ENCODE measurements at places on chromosomes 4 and X. TPM values are rescaled to one million over a fixed set of nuclear protein-coding genes. Genes with fewer than 3 reads are reported as not detected.

The PCDH19 gene
- 0.32 TPM for total RNA-seq

The TXK gene
- 0.43 TPM for total RNA-seq

DNA sequence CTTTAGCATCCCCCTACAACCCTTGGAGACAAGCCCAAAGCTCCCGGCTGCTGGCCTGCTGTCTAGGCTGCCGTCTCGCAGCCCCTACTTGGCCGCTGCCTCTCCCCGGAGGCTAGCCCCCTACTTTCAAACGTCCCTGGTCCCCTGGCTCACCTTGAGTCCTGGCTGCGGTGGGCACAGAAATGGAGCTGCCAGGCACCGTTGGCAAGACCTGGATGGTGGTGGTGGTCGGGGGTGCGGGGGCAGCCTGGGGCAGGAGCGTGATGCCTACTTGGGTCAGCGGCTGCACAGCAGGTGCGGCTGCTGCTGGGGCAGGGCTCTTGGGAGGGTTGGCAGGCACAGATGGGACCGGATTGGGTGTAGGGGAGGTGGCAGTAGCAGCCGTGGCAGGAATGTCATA lies 12.0 kb downstream of the HCFC1 start:
- no peak for DNase-seq

DNA sequence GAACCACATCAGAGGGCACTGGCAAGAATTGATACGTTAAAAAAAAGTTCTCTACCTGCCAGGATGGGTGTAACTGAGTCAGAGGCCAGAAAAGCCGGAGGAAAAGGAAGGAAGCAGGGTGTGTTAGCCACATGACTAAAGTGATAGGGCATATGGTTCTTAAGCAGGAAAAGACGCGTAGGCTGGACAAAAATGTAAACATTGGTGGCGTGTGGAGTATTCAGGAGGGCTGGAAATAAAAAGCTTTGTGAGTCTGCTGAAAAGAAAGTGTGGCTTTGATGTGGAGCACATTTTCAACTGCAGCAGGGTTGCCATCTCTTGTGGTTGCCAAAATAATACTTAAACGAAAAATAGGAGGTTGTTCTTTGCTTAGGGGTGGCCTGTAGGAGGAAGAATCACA lies 186.5 kb upstream of the RPL34 start:
- DNase-seq = no peak

DNA sequence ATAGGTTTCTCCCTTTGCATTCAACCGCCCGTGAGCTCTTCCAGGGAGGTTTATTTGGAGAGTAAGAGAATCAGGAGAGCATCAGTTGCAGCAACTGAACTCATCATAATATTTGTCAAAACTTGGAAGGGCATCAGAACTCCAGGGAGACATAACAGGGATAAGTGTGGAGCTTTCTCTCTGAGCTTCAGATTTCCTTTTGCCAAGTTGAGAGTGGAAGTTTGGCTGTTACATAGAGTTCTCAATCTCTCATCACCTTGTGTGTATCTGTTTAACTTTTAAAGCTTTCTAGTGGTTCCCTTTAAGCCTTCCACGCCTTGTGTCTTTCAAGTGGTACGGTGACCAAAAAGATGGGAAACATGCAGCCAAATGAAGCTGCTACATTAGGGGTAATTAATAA lies 18.8 kb downstream of the BMP3 start:
- no peak for DNase-seq

GRCh38 chr4:2472187-2472586 lies 3.3 kb downstream of the RNF4 start:
- no peak for DNase-seq

GRCh38 chr4:6929812-6930464 lies 20.3 kb downstream of the TBC1D14 start:
- peak; percentile 40 for DNase-seq

The NEIL3 gene
- not detected for total RNA-seq

DNA sequence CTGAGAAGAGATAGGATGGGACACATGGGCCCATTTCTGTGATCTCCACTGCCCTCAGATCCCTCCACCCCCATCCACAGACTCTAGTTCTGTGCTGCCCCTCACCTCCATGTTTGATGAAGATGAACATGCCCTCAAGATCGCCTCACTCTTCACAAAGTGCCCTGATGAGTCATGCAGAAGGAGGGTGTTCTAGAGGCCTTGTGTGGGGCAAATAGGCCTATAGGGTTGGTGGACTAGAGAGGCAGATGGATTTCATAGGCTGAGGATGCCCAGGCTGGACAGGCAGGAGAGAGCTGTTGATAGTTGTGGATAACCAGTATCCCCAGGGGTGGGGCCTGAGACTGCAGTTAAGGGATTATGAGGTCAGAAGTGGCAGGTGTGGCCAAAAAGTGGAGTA lies at the start of gene CXorf65:
Gene CXorf65 (minus strand): TSS at position 314 of the 400 bp plus-strand sequence. CDS start 184 bp downstream, at position 130.
- no peak for DNase-seq

DNA sequence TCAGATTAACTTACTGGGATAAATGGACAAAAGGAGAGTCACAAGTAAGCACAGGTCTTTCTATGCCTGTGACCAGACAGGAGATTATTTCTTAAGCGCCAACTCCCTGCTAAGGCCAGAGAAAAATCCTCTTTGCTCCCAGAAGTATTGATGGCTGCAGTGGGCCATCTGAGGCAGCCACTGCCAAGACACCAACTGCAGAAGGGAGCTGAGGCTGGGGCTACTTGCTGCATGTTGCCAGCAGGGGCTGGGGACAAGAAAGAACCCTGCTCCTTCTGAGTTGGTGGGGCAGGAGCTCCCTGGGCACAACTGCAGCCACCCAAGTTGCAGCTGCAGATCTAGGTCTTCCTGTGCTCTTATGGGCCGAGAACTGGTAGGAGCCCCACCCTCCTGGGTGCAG lies 1075.3 kb downstream of the PCDH18 start:
- DNase-seq = no peak

The SH2D1A gene
- total RNA-seq = not detected

The ETDA gene
- total RNA-seq = not detected

DNA sequence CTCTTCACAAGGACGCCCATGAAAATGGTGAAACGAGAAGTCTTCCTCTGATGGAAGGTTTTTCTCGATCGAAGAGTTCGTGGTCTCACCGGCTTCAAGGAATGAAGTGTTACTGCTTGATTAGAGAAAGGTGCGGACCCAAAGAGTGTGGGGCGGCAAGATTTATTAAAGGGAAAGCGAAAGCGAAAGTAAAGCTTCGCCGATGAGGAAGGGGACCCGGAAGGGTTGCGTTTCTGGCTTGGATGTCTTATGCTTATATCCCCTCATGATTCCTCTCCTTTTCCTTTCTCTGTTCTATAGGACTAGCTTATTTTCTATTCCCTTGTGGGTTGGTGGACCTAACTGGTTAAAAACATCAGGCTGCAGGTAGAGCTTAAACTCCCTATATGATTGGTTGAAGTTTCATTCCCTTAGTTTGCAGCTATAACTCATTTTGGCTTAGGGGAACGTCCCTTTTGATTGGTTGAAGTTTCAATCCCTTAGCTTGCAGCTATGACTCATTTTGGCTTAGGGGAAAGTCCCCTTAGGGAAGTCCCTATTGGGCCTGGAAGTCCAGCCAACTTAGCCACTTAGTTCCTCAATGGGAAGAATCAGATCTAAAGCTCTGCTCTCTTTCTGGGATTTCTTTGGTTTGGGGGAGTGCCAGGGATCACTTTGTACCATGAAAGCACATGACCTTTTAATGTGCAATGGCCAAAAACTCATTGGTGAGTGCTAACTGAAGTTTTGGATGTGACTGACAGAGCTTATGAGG lies 1025.0 kb upstream of the PCDH10 start:
- DNase-seq = no peak

DNA sequence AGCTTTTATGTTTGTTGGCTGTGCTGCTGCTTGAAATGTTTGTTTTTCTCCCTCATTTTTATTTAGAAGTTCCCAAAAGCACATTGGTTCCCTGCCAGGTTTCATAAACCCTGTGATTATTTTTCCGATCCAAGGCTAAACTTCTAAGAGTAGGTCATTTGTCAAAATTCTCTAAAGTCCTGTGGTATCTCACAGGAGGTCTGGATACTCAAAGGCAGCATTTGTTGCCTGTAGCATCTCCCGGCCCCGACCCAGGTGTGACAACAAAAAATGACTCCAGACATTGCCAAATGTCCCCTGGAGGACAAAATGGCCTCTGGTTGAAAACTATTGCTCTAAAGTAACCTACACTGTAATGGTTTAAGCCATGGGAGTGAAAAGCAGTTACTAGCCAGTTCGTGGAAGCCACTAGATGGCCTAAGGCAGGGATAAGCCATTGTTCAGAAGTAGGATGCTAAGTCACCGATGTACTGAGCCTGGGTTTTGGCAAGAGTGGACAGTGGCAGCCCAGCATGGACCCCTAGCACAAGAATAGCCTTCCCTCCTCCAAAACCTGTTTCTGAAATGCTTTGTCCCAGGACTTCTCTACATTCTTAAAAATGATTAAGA lies 256.1 kb downstream of the THOC2 start:
- no peak for DNase-seq

DNA sequence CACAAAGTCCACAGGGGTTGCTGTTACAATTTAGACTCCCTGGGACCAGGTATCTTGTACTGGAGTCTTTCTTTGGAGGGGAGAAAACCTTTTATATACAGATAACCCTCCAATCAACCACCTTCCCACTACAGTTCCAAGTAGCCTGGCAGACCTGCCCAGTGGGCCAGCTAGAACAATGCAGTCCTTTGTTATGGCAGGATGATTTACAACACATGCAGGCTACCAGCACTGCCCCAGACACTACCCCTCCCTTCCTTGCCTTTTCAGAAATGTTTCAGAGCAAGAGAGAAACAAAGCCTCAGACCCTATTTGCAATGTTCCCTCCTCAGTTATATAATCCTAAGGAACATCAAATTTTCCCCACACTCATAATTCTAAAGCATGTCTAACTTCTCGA lies 11.1 kb downstream of the RASL11B start:
- DNase-seq = no peak

The FANCB gene
- 0.35 TPM for total RNA-seq

The SLC9B1 gene
- 0.65 TPM for total RNA-seq

GRCh38 chrX:133633162-133633561 lies 217.9 kb upstream of the GPC4 start:
- no peak for DNase-seq

DNA sequence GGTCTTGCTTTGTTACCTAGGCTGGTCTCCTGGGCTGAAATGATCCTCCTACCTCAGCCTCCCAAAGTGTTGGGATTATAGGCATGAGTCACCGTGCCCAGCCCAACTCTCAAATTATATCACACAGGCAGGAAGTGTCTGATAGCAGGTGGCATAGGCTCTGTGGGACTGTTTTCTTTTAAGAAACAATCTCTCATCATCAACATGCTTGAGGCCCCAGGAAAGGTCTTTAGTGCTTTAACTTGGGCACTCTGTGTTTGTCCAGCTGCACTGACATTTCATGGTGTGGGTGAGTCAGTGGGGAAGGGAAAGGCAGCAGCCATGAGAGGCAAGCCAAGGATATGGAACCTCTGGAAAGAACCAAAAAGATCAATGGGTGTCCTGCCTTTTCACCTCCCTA lies 88.1 kb upstream of the TSPAN5 start:
- no peak for DNase-seq

GRCh38 chr4:25489253-25489797 lies 112.3 kb downstream of the ANAPC4 start:
- DNase-seq = no peak

DNA sequence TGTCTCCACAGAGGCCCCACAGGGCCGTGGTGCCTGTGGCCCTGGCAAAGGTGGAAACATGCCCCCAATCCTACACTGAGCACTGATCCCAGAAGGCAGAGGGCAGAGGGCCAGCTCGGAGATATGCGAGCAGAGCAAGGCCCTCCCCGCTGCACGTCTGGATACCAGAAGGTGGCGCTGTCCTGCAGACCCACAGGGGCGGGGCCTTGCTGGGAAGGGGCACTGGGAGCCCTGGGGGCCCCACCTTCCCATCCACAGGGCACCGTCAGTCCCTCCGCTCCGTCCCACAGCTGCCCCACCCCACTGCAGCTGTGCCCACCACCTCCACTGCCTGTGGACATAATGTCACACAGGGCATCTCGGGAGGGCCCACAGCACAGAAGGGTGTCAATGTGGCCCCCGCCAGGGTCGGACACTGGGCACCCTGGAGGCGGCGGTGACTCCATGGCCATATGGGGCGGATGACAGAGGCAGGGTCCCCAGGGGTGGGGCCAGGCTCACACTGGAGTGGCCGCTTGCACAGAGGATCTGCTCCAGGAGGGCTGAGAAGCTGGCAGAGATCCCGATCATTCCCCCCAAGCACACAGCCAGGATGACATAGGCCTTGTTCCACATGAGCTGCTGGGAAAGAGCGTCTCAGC lies 4.8 kb downstream of the SLC49A3 start:
- DNase-seq = peak; percentile 88

- no peak for DNase-seq
Measured at GRCh38 chrX:45517090-45517973, 316.7 kb upstream of the DIPK2B start.

DNA sequence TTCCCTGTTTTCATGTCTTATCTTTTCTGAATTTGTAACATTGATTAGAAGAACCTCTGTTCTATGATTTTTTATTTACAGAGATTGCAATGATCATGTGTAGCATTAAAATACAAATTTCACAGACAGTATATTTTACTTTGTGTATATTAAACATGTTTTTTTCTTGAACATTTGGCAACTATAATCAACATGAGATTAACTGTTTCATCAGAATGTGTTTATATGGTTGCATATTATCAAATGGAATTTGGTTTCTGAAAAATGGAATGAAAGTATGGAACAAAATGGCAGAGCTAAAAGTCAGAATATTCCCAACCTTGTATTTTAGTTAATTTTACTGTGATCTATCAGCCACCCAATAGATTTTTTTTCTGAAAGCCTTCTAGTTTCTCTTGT lies 19.9 kb downstream of the ARSJ start:
- no peak for DNase-seq

The VCX3A gene
- total RNA-seq = not detected

- no peak for DNase-seq
Measured at GRCh38 chr4:101682946-101683345, 107.6 kb upstream of the BANK1 start.

DNA sequence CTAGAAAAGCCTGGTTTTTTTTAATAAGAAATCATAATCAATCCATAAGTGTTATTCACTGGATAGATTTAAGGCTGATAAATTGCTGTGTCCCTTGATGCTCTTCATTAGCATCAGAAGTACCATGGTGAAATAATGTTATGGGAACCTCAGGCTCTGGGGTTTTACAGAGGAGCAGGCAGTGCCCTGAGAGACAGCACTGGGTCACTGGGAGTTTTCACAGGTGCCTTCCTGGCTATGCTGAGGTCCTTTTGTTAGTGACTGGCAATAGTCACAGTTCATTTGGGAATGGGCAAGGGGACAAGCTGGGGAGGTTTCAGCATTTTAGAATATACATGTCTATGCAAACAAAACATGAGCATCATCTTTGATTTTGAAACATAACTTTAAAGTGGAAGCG lies 38.6 kb downstream of the ANK2 start:
- DNase-seq = no peak

The CFI gene
- 10.6 TPM for total RNA-seq

- DNase-seq = no peak
Measured at GRCh38 chr4:72390409-72390808, 178.6 kb downstream of the ADAMTS3 start.

The CDX4 gene
- total RNA-seq = not detected

GRCh38 chrX:53262189-53262917 lies 19.0 kb downstream of the IQSEC2 start:
- DNase-seq = no peak

Measured in Right ventricle myocardium superior (tissue), 1 donor.